CD4-positive, alpha-beta T cell treated with Interleukin-6 at 100 ng/mL for 8 hours (primary cell): ENCODE measurements at places on chromosomes 1 and 21.
A peak's percentile ranks its signal among the peaks of the same experiment; 100 is the strongest.

DNA sequence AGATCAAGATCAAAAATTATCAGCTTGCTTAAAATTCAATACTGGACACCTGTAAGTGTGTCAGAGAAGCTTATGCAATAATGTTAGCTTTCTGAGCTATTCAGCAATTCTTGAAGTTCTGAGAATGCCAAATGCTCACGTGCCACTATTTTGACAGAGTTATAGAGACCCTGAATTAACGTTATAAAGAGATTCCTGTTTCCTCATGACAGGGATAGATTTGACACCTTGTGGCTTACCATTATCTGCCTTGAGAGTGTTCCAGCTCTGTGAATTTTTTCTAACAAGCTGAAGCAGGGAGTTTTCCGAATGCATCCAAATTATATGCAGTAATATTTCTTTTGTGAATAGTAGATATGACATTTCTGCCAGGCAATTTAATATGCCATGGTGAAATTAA, 781.6 kb downstream of the ADGRL2 start:
- no peak for DNase-seq

DNA sequence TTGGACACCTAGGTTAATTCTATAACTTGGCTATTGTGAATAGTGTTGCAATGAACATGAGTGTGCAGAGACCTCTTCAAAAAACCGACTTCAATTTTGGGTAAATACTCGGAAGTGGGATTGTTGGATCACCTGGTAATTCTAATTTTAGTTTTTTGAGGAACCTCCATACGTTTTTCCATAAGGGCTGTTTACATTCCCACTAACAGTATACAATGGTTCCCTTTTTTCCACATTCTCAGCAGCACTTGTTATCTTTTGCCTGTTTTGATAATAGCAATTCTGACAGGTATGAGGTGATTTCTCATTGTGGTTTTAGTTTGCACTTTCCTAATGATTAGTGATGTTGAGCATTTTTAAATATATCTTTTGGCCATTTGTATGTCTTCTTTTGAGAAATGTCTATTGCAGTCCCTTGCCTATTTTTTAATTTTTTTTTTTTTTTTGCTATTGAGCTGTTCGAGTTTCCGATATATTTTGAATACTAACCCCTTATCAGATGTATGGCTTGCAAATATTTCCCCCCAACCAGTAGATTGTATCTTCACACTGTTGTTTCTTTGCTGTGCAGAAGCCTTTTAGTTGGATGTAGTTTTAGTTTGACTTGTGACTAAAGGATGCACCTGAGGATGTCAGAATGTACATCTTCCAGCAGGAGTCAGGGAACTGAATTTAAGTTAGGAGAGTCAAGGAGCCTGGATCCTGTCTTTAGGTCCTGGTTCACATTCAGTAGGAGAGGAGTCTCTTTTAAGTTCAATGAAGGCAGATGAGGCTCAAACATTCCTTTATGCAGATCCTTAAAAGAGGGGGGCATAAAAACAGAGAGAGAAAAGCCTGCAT, 120.0 kb downstream of the S1PR1 start:
- DNase-seq = no peak

- DNase-seq = no peak
Observed at GRCh38 chr21:44778499-44778911, 23.1 kb downstream of the UBE2G2 start.

GRCh38 chr1:86641318-86641717, 63.1 kb upstream of the SH3GLB1 start:
- no peak for DNase-seq

DNA sequence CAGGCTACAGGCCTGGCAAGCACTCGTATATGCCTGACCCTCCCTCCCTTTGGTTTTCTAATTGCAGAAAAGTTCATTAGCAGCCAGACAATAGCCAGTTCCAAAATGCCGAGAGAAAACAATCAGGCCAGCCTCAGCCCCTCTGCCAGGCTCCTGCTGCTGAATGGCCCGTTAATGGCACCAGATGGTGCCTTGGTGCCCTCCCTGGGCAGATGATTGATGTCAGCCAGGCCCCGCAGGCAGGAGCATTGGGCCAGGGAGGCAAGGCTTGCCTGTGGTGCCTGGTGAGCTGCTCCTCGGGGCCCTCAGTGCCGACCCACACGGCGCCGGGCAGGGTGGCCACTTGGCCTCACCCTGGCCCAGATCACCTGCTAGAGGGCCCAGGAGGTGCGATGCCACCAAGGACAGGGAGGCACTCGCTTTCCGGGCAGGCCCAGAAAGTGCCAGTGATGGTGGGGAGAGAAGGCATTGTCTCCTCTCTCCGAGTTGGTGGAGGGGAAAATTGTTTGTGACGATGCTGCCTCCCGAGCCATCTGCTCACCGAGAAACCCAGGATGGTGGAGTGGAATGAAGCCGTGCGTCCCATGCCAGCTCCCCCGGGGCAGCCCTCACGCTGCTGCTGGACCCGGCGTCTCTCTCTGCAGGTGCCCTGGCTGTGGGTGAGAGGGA, 28.1 kb downstream of the QSOX1 start:
- no peak for DNase-seq

DNA sequence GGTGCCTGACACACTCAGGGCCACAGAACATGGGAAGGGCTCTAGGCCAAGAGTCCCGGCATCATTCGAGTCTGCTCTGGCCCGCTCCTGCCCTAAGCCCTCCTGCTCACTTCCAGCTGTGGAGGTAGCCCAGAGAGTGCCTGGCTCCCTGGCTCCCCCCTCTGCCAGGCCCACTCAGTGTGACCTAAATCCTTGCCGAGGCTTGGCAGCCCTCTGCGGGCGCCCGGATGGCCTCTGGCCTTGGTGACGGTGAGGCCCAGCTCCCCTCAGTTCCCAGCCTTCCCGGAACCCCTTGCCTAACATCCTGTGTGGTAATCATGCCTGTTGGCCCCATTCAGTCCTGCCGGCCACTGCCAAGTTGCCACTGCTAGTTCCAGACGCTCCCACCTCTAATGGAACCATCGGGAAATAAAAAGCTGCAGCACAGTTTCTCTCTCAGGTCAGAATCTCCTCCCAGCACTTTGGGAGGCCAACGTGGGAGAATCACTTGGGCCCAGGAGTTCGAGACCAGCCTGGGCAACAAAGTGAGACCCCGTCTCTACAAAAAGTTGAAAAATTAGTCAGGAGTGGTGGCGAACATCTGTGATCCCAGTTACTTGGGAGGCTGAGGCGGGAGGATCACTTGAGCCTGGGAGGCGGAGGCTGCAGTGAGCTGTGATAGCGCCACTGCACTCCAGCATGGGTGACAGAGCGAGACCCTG, 1.2 kb upstream of the H6PD start:
- DNase-seq = no peak

DNA sequence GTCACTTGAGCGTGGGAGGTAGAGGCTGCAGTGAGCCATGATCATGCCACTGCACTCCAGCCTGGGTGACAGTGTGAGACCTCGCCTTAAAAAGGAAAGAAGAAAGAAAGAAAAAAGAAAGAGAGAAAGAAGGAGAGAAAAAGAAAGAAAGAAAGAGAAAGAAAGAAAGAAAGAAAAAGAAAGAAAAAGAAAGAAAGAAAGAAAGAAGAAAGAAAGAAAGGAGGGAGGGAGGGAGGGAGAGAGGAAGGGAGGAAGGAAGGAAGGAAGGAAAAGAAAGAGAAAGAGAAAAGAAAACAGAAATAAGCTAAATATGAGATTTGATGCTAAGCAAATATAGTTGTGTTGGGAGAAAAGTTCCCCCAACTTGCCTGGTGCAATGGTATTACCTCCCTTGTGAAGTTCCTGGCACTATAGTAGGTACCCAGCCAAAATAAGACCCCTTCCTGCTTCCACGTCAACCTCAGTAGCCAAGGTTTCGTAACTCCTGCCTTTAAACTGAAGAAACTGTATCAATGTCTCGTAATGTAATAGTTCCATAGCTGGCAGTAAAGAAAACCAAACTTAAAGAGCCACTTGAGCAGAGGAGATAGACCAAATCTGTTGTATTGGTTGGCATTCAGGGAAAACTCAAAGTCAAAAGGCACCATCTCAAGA, 88.1 kb upstream of the HNRNPU start:
- DNase-seq = no peak

- no peak for DNase-seq
Observed at GRCh38 chr1:67952071-67952470, 98.4 kb downstream of the DIRAS3 start.

GRCh38 chr1:160168016-160168415, 16.6 kb downstream of the ATP1A4 start:
- DNase-seq = no peak

GRCh38 chr21:45320261-45321025, 32.7 kb upstream of the POFUT2 start:
- DNase-seq = no peak

DNA sequence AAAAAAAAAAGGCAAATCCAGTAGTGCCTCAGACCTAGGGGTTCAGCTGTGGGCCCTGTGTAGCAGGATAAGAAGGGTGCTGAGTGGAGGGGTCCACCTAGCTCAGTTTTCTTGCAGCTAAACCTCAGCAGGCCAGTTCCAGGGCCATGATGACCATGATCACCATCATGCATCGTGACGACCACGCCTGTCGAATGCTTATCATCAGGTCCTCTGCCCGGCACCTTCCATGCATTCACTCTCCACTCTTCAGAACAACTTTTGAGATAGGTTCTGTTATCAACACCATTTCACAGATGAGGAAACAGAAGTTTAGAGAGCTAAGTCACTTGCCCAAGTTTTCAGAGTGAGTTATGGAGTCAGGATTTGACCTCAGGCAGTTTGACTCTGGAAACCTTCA, 54.9 kb downstream of the ACBD3 start:
- no peak for DNase-seq

- DNase-seq = peak; percentile 59
Observed at GRCh38 chr1:204544321-204544720, 28.1 kb downstream of the MDM4 start.

- no peak for DNase-seq
Observed at GRCh38 chr1:204294357-204294756, 65.4 kb downstream of the PLEKHA6 start.

GRCh38 chr1:193584731-193585239, 398.4 kb upstream of the B3GALT2 start:
- DNase-seq = no peak

- no peak for DNase-seq
Observed at GRCh38 chr1:207987164-207987563, 76.2 kb upstream of the CD34 start.

DNA sequence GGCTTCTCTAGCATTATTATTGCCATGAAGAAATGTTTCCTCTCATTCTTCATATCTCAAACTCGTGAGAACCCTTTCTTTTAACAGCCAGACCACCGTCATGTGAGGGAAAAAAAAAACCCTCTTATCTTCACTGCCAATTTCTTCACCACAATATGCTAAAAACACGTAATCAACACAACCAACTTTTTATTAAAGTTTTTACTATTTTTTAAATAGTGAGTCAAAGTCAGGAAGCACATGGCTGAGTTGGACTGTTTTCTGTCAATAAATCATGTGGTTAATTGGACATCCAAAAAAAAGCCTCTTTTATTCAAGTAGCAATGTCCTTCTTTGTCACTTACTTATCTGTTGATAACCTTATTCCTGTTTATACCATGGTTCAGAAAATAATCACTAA, 55.9 kb upstream of the SAMD13 start:
- DNase-seq = no peak

- DNase-seq = no peak
Observed at GRCh38 chr1:240295811-240296210, 204.1 kb downstream of the FMN2 start.

- DNase-seq = no peak
Observed at GRCh38 chr1:162649583-162649982, 17.3 kb downstream of the DDR2 start.

DNA sequence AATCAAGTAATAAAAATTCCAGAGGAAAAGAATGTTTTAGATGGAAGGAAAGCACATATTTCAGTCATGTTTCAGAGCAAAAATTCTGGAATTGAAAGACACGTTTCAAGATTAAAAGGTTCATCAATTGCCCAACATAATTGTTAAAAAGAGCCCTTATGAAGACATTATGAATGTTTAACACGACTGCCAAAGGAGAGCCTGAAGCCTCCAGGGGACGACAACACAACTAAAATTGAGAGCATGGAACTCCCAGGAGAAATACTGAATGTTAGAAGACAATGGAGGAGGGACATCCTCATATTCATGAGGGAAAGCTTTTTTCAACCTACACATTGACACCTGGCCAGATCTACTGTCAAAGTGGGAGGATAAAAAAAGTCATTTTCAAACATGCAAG, 16.0 kb downstream of the OR2T11 start:
- peak; percentile 3 for DNase-seq

DNA sequence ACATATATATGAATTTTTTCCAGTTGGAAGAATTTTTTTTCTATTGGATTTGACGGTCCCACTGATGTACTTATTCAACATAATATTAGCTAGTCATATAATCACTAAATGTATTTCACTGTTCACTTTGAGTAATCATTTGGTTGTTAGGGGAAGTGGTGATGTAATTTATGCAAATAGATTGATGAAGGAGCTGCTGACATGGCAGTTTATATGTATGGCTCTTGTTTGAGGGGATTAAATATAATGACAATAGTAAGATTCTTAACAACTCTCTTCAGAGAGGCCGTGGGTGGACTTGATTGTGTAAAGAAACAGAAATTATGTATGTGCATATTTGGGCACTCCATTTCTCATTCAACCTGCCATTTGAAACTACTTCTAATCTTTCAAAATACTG, 653.6 kb upstream of the ADGRL4 start:
- no peak for DNase-seq

GRCh38 chr1:64608005-64608650, 136.7 kb upstream of the RAVER2 start:
- DNase-seq = no peak

DNA sequence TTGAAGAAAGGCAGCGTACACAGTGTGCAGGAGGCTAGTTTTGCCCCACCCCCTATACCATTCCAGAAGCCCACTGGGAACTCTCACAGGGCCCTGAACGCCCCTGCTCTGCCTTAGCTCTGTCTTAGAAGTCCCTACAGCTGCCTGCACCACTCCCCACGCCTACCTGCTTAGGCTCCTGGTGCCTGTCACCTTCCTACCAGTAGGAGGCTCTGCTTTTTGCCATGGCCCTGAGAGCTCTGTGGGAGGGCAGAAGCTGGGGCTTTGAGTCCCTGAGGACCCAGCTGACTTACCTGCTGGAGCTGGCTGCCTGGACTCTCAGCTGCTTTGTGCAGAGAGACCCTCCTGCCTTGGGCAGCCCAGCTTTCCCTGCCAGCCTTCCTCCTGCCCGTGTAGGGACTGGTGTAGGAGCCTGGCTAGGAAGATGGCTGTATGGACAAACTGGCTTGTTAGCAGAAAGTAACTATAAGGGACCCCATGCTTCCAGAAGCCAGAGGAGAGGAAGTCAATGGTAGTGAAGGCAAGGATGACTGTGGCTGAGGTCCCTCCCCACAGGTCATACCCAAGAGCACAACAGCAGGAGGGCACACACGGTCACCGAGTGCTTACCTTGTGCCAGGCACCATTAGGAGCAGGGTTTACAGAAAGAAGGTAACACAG, 9.8 kb upstream of the CELSR2 start:
- peak; percentile 26 for DNase-seq

DNA sequence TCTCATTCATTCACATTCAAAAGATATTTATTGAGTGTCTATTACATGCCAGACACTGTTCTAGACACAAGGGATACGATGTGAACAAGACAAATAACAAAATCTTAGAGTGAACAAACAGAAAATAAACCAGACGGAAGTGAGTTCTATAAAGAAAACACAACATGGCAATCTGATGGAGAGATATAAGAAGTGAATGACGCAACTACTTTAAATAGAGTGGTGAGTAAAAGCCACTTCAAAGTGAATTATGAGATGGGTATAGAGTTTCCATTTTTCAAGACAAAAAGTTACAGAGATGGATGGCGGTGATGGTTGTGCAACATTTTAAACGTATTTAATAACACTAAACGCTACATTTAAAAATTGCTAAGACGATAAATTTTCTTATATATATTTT, 75.4 kb downstream of the CEP170 start:
- no peak for DNase-seq
